ENCODE measurements at places on chromosomes 6 and 20.

DNA sequence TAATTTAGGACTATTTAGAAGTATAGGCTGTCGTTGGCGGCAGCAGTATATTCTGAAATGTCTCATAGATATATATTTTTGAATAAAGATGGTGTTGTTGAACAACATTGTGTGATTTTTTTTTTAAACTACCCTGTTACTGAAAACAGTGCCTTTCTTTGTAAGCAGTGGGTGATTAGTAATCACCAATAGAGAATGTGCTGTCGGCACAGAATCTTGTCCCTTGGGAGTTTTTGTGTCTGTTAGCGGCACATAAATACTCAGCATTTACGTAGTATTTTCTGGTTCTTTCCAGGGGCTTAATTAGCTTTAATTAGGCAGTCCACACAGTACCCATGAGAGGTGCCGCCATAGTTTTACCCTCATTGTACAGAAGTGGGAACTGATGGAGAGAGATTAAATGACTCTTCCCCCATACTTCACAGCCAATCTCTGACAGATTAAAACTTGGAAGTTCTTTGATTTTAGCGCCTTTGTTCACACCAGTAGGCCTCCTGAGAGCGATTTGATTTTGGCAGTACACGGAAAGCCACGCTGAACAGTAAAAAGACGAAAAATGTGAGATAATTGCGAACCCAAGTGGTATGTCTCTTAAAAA lies 58.8 kb downstream of the RPRD1B start:
- DNase-seq: no peak

- DNase-seq: no peak
Observed at GRCh38 chr6:91606148-91606901, 1019.5 kb upstream of the MAP3K7 start.

DNA sequence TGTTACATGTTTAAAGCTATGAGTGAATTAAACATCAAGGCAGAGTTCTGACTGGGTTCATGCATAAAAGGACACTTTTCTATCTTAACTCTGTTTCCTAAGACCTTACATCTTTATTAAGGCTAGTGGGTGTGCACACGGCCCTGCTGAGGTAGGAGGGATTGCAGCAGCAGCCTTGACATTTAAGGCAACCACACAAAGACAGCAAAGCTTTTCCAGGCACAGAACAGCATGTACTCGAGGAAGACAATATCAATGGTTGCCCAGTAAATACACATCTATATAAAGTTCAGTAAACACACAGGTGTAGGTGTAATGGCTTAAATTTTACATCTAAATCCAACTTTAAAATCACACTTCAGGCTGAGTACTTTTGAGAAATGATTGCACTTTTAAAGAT lies 79.8 kb upstream of the LOC128125822 start:
- DNase-seq: no peak

- DNase-seq: no peak
Observed at GRCh38 chr6:125197795-125198269, 44.3 kb downstream of the TPD52L1 start.

- peak; percentile 48 for DNase-seq
Observed at GRCh38 chr6:167833396-167833763, 6.7 kb downstream of the AFDN start.

- no peak for DNase-seq
Observed at GRCh38 chr6:155466539-155466938, 10.9 kb upstream of the NOX3 start.

DNA sequence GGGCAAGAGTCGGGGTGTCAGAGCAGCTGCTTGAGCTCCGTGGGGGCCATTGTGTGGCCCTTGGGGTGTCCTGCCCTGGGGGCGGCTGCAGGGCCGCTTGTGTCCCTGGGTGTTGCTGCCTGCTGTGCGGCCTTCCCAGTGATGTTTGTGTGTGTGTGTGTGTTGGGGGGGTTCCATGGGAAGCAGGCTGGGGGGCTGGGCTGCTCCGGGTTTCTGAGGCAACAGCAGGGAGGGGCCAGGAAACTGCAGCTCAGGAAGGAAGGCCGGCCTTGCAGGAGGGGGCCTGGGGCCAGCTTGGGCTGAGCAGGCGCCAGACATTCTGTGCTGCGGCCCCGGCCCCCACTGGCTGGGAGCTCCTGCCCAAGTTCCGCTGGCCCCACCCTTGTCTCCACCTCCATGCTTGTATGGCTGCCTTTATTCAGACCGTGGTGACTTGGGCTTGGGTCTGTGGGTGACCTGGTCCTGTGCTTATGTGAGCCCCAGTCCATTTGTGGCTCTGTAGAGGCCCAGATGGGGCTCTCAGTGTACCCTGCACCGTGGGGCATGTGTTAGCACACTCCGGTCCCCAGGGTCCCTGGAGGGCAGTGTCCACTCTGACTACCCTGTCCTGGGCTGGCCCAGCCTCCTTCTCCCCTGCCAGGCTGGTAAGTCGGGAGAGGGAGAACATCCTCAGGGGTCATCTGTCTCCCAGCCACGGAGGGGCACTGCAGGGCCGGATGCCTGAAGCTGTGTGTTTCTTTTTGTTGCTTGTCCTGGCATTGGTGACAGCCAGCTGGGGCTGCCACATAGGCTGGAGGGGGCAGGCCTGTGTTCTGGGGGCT lies 4.6 kb upstream of the SOX18 start:
- DNase-seq: no peak

GRCh38 chr6:43286456-43286979 lies 11.5 kb upstream of the SLC22A7 start:
- DNase-seq: no peak

DNA sequence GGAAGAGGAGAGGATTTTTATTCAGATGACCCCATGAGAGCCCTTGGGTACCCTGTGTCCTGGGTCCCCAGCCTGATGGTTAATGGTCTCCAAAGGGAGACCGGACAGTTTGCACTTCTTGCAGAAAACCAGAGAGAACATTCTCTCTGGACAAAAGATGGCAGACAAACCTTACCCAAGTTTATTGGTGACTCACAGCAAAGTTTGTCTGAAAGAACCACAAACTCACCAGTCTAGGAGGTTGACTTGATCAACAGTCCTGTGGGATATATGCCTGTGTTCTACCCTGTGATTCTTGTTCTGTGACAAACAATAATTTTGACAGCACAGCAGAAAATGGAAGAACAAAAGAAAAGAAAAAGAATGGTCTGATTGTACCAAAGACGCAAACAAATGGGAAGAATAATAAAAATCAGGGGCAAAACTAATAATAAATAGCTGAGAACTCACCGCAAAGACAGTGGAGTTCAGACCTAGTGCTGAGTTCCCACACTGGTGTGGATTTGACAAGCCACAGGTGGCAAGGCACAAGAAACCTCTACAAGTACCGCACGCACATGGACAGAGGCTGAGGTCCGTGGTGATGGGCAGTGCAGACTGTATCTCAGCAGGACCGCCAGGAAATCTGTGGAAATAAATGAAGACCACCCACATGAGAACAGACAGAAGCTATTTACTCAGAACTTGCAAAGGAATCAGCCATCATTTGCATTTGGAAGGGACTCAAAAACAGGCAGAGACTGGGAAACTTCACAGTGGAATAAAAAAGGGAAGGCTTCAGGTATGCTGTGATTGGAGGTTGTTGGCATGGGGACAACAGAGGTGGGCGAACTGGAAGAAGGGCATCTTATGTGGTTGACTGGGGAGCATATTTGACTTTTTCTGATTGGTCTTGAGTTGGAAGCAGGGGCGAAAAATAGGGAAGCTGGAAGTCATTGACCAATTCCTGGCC lies 246.3 kb upstream of the RNF24 start:
- DNase-seq: no peak

All from activated CD4-positive, alpha-beta T cell treated with anti-CD3 and anti-CD28 coated beads, Interleukin-2, amount 50 U/mL, for 16 hours (primary cell).